ENCODE measurements at places on chromosomes 1 and 21.
A peak's percentile ranks its signal among the peaks of the same experiment; 100 is the strongest.

DNA sequence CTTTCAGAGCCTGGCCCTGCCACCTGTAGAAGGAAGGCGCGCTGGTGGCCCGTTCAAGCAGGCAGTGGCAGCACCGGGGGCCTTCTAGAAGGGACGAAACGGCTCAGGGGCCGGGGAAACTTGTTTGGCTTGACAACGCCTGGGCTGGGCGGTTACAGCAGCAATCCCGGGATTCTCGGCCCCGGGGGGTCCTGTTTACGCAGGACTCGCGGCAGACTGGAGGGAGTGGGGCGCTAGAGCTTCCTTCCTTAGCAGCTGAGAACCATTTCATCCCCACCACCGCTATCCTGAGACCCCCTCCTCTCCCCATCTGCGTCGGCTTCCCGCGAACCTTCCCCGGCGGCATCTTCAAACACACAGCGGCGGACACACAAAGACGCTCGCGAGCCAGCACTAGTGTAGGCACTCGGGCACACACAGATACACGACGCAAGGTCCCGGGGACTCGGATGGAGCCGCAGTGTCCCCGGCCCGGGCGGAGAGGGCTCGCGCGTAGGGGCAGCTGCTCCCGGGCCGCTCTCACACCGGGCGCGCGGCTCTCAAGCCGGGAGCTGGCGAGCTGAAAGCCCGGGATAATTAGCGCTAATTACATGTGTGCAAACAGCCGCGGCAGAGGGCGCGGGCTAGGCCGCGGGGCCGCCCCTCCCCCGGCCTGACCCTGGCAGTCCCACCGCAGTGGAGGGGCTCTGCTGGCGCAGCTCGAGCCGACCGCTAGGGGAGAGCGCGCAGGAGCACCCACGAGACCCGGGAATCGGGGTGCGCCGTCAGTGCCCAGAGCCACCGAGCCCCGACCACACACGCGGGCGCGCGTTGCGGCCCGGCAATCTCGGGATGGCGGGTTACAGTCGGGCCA is 271.4 kb downstream of the FOXD2 start:
- DNase-seq = no peak

DNA sequence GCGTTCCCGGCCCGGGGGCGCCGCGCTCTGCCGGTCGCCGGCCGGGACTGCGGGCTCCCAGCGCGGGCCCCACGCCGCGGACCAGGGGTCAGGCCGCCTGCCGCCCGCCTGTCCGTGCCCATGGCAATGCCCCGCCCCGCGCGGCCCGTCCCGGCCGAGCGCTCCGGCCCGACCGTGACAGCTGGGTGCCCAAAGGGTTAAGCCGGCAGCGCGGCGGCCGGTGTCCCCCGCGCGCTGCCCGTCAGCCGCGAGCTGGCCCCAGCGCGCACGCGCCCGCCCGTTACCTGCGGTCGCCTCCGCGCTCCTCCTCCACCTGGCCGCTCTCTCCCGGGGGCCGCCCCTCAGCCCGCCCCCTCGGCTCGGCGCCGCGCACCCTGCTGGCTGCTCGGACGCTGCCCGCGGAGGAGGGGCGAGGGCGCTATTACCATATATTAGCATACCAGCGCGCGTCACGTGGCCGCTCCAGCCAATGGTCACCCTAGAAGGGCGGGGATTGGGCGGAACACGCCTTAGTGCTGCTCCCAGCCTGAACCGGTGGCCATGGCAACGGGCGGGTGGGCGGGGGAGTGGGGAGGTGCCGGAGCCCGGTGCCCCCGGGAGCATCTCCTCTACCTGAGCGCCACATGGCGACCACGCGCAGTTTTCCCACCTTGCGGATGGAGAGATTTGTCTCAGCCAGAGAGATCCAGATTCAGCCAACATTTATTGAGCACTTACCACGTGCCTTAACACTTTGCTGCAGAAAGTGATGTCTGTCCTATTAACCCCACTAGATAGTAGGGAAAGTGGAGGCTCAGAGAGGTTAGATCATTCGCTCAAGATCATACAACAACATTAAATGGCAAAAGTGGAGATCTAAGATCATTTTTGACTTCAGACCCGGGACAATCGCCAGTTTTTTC is at the start of gene PHC2:
TSS of gene PHC2 (minus strand) at position 404 of the 902 bp plus-strand sequence. CDS start 55,556 bp downstream, outside the sequence.
- peak; percentile 76 for DNase-seq

DNA sequence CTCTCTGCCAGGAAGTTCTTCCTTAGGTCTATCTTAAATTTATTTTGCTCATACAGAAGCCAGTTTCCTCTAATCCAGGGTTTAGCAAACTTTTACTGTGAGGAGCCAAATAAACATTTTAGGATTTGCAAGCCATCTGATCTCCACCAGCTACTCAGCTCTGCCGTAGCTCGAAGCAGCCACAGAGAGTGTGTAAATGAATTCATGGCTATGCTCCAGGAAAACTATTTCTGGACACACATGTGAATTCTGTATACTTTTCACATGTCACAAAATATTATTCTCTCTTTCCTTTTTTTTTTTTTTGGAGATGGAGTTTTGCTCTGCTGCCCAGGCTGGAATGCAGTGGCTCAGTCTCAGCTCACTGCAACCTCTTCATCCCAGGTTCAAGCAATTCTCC is 13.4 kb upstream of the AGTRAP start:
- DNase-seq = no peak

DNA sequence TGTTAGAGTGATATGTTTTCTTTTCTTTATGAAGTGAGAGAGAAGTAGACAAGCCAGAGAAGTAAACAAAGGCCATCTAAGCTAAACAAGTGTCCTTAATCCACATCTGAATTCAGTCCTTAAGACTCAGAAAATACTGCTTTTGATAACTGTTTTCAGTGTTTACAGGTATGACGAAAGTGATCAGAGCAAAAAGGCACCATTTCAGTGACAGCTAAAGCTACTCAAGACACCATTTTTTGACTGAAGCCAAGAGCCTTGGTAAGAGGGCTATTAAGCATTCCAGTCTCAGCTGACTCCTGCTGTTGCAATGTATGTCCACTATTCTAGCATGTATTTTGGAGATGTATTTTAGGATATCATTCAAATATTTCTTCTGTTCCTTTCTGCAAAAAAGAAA is 4.1 kb downstream of the KMO start:
- no peak for DNase-seq

- DNase-seq = no peak
Measured at GRCh38 chr21:15354516-15354915, 289.7 kb upstream of the NRIP1 start.

GRCh38 chr1:28256197-28256827 is 3.0 kb upstream of the SESN2 start:
- no peak for DNase-seq

DNA sequence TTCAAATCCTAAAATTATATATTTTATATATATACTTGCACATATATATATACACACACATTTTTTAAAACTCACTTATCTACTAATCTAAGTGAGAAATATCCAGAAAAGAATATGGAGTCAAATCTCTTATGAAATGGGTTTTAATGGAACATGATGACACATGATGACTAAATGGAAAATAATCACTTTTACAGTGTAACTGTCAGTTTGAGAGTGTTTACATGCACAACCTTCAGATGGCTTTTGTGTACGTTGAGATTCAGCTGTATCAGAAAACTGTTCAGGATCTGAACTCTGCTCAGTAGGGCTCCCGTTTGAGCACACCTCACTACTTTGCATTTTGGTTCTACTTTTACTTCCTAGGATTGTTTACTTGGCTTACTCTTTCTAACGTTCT is 189.8 kb downstream of the DNAH14 start:
- DNase-seq = no peak

DNA sequence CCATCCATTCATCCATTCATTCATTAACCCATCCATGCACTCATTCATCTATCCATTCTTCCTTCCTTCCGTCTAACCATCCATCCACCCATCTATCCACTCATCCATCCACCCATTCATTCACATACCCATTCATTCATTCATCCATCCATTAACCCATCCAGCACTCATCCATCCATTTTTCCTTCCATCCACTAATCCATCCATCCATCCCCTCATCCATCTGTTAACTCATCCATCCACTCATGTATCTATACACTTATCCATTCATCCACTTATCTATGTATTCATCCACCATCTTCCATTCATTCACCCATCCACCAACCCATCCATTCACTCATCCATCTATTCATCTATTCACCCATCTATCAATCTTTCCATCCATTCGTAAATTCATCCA is 107.8 kb downstream of the PRDM16 start:
- no peak for DNase-seq

GRCh38 chr1:16372535-16373285 is 5.7 kb downstream of the SZRD1 start:
- DNase-seq = no peak

- no peak for DNase-seq
Measured at GRCh38 chr1:248009681-248010080, 3.8 kb upstream of the OR2L5 start.

- DNase-seq = no peak
Measured at GRCh38 chr1:179794669-179795068, 51.6 kb downstream of the FAM163A start.

DNA sequence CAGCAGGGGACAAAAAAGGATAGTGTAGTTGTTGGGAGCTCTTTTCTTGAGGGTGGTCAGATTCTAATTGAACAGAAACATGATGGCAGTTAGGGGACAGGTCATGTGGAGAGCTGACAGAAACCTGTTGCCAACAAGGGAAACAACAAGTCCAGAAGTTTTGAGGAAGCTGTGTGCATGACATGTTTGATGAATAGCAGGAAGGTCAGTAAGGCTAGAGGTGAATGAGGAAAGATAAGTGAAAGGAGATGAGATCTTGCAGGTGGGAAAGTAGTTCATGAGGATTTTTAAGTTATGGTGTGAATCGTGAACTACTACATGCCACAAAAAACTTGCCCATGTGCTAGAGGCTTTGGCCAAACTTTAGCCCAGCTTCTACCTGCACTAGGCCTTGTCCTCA is 1817.4 kb downstream of the MRPL39 start:
- DNase-seq = no peak

- no peak for DNase-seq
Measured at GRCh38 chr1:52970149-52970548, 43.1 kb downstream of the SCP2 start.

DNA sequence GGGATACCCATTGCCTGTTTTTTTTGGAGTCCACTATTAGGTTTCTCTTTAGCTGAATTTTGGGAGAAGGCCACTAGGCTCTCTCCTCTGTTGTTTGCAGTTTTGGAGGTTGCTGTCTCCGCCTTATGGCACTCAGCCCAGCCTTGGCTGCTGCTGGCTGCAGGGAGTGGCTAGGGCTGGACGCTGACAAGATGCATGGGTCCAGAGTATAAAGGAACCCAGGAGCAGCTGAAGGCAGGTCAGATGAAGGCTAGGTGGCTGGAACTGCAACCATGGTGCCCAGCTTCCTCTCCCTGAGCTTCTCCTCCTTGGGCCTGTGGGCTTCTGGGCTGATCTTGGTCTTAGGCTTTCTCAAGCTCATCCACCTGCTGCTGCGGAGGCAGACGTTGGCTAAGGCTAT is at the start of gene CYP4B1:
TSS of gene CYP4B1 (plus strand) at position 237 of the 400 bp plus-strand sequence. CDS start at position 273, 36 bp downstream.
- no peak for DNase-seq

DNA sequence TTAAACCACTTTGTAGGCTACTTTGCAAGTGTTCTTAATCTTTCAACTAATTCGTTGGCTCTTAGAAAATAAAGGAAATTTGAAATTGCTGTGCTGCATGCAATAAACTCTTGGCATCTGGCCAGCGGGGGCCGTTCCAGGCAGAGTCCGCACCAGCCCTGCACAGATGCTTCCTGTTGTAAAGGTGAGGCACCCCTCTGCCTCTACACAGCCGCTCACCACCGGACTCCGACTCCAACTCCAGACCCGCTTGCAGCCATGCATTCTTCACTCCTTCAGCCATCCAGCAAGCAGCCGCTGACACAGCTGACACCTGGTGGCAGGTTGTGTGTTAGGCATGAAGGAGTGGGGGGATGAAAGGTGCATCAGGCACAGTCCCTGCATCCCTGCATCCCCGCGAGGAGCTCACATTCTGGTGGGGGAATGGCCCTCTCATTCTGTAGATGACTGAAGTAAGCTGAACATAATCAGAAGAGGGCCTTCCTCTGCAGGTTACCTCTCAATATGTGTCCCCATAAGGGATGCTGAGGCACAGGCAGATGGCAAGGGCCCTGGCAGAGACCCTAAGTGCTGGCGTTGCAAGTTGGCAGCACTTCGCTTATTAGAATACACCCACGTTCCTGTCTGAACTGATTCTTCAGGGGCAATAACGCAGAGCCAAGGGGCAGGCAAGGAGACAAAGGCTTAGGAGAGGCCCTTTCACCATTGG is 56.8 kb downstream of the GLIS1 start:
- peak; percentile 2 for DNase-seq

DNA sequence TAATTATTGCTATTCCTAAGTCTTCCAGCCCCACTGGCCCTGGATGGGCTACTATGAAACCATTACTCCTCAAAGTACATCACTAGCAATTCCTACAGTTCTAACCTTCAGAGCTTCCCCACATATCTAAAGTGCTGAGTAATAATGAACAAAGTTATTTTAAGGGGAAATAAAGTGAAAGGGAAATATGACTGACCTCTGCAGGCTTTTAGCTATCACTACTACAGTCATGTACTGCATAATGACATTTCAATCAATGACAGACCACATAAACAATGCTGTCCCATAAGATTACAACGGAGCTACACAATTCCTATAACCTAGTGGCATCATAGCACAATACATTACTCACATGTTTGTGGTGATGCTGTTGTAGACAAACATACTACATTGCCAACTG is 32.5 kb upstream of the ASPM start:
- no peak for DNase-seq

All from stimulated activated CD8-positive, alpha-beta memory T cell treated with anti-CD3 and anti-CD28 coated beads, Interleukin-2, amount 100 ng/mL, for 1 hour (primary cell).